ENCODE measurements at places on chromosomes 7 and 10. TPM values are rescaled to one million over a fixed set of nuclear protein-coding genes. Genes with fewer than 3 reads are reported as not detected.

Gene TRPV5
- total RNA-seq: not detected

Gene SFRP5
- total RNA-seq: not detected

Gene GRIFIN
- total RNA-seq: not detected

Gene TEX36
- not detected for total RNA-seq

Gene IDI2
- not detected for total RNA-seq

Gene SAMD9L
- 28.8 TPM for total RNA-seq

Gene SSMEM1
- 0.19 TPM for total RNA-seq

Gene TMEM196
- total RNA-seq: not detected

Gene NKX1-2
- not detected for total RNA-seq

Data from regular cardiac myocyte (primary cell).